ENCODE measurements at places on chromosomes 11 and 22.
A peak's percentile ranks its signal among the peaks of the same experiment; 100 is the strongest.

DNA sequence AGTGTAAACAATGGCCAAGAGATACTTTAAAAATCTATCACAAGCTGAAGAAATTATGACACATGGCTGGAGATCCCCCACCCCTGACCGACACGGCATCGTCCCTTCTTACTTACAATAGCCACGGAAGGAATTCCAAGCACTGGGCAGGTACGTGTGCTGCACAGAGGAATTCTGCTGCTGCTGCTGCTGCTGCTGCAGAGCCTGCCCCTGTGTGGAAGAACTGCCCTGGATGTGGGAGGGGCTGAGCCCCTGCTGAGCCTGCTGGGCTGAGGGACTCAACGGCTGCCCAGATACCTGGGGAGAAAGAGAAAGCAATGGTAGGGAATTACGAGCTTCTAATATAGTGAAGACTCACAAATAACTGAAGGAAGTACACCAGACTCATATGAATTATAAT lies 15.0 kb upstream of the NFRKB start:
- no peaks in the 10 kb centered on the region for H3K27me3 ChIP-seq
- no peak overlapping the region for H3K27ac ChIP-seq
- peaks cover 100% of the 10 kb centered on the region for H3K36me3 ChIP-seq
- no peaks in the 10 kb centered on the region for H3K4me1 ChIP-seq
- no peak for DNase-seq
- no peak overlapping the region for H3K4me3 ChIP-seq

DNA sequence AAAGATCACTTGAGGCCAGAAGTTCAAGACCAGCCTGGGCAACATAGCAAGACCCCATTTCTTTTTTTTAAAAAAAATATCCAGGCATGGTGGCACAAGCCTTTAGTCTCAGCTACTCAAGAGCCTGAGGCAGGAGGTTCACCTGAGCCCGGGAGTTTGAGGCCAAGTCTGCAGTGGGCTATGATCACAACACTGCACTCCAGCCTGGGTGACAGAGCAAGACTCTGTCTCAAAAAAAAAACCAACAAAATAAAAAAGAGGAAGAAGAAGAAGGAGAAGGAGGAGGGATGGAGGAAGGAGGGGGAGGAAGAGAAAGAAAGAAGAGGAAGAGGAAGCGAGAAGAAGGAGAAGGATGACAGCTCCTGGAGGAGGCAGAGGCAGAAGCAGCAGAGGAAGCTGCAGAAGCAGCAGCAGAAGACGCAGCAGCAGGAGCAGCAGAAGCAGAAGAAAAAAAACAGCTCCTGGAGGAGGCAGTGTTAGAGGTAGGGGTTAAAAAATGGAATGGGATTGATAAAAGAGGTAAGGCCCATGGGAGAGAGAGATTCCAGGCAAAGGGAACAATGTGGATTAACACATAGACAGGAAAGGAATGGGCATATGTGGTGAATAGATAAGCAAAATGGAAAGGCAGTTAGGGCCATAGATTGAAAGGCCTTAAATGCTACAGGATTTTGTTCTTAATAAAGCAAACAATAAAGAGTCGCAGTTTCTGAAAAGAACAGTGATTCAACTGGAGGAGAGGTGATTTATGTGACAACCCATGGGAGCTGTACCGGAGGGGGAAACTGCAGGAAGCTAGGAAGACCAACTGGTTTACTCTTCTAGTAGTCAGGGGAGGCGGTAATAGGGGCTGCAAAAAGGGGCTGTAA lies 10.9 kb downstream of the PRCP start:
- H3K4me1 ChIP-seq, result no peaks in the 10 kb centered on the region
- H3K27me3 ChIP-seq, result no peaks in the 10 kb centered on the region
- peak overlapping the region; percentile 52 for H3K27ac ChIP-seq
- H3K36me3 ChIP-seq, result no peaks in the 10 kb centered on the region
- no peak overlapping the region for H3K4me3 ChIP-seq
- DNase-seq, result no peak

DNA sequence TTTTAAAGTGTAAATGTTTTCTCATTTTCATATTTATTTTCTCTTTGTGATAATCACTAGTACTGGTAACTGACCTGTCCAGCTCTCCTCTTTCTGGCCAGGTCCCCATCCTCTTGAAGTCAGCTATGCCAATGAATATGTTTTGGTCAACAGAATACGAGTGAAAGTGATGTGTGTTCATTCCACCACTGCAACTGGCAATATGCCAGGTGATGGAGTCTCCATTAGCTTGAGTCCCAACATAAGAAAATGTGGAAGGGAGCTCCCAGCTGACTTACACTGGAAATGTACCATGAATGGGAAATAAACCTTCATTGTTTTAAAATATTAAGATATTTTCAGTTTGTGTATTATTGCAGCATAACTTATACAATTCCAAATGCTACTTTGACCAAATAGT lies 75.8 kb downstream of the CCDC34 start:
- H3K36me3 ChIP-seq, result no peaks in the 10 kb centered on the region
- no peaks in the 10 kb centered on the region for H3K4me1 ChIP-seq
- no peaks in the 10 kb centered on the region for H3K27me3 ChIP-seq
- H3K27ac ChIP-seq, result no peak overlapping the region

DNA sequence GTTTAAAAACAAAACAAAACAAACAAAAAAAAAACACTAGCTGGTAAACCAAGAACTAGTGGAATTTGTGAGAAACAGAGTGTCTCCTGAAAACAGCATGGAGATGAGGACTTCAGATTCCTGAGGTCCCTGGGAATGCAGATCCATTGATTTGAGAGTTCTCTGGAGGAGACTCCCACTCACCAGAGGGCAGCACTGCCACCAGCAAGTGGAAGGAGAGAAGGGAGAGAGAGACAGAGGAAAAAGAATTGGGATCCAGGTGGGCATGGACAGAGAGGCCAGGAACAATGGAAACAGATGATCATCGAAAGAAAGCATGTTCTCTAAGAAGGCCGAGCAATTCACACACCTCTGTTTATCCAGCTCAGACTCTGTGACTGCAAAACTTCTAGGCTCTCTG lies 31.8 kb downstream of the ETS1 start:
- no peaks in the 10 kb centered on the region for H3K27me3 ChIP-seq
- H3K4me3 ChIP-seq, result no peak overlapping the region
- H3K4me1 ChIP-seq, result no peaks in the 10 kb centered on the region
- no peak overlapping the region for H3K27ac ChIP-seq
- H3K36me3 ChIP-seq, result no peaks in the 10 kb centered on the region

GRCh38 chr22:21054046-21054713 lies 8.4 kb downstream of the LRRC74B start:
- no peaks in the 10 kb centered on the region for H3K27me3 ChIP-seq
- no peaks in the 10 kb centered on the region for H3K4me1 ChIP-seq
- H3K36me3 ChIP-seq, result no peaks in the 10 kb centered on the region
- H3K4me3 ChIP-seq, result no peak overlapping the region
- no peak for DNase-seq

DNA sequence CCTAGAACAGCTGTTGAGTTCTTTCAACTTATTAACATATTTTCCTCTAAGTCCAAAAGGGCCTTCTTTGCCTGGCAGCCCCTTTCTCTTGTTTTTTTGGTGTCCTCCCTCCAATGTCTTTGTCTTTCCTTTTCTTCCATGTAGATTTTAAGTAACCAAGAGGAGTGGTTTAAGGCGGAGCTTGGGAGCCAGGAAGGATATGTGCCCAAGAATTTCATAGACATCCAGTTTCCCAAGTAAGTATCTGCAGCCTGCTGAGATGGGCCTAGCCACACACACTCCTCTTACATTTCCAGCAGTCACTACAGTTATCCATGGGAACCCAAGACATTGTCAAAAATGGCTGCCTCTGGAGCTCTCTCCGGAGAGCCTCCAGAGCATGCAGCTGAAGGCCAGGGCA lies 4.5 kb upstream of the TMA7B start:
- no peak for DNase-seq
- H3K36me3 ChIP-seq, result no peaks in the 10 kb centered on the region
- H3K27ac ChIP-seq, result no peak overlapping the region
- no peak overlapping the region for H3K4me3 ChIP-seq
- H3K27me3 ChIP-seq, result peaks cover 38% of the 10 kb centered on the region

- no peak overlapping the region for H3K27ac ChIP-seq
- H3K4me3 ChIP-seq, result no peak overlapping the region
- no peaks in the 10 kb centered on the region for H3K27me3 ChIP-seq
- H3K36me3 ChIP-seq, result no peaks in the 10 kb centered on the region
- no peak for DNase-seq
Measured at GRCh38 chr11:120228794-120229384, 11.1 kb upstream of the POU2F3 start.

DNA sequence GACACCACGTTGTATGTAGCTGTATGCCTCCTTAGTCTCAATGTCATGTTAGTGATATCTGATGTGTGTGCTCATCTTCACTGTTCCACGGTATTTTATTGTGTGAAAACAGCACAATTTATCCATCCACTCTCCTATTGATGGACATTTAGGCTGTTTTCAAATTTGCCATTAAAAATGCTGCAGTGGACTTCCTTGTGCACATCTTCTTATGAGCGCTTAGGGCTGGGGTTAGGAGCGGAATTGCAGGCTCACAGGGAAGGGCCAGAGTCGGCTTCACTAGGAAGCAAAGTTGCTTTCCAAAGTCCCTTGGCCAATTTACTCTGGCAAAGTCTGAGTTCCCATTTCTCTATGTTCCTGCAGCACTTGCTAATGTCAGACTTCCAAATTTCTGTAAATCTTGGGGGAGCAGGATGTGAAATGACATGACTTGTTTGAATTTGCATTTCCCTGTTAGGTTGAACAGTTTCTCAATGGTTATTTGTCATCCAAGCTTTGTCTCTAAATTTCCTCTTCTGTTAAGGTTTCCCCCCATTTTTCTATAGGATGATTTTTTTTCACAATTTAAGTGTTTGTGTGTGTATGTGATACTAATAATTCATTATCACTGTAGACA lies 75.4 kb downstream of the MYEOV start:
- H3K27ac ChIP-seq, result no peak overlapping the region
- H3K36me3 ChIP-seq, result no peaks in the 10 kb centered on the region
- no peaks in the 10 kb centered on the region for H3K27me3 ChIP-seq
- peaks cover 4% of the 10 kb centered on the region for H3K4me1 ChIP-seq

GRCh38 chr11:132115454-132115853 lies 745.0 kb downstream of the NTM start:
- no peak for DNase-seq
- no peaks in the 10 kb centered on the region for H3K36me3 ChIP-seq
- no peaks in the 10 kb centered on the region for H3K27me3 ChIP-seq
- no peak overlapping the region for H3K4me3 ChIP-seq
- H3K27ac ChIP-seq, result no peak overlapping the region

GRCh38 chr11:120337355-120338106 lies 1.3 kb downstream of the ARHGEF12 start:
- no peaks in the 10 kb centered on the region for H3K27me3 ChIP-seq
- peaks cover 84% of the 10 kb centered on the region for H3K4me1 ChIP-seq
- no peak for DNase-seq
- peak overlapping the region; percentile 98 for H3K27ac ChIP-seq
- no peaks in the 10 kb centered on the region for H3K36me3 ChIP-seq
- H3K4me3 ChIP-seq, result peak overlapping the region; percentile 93

GRCh38 chr11:80330264-80330663 lies 889.4 kb upstream of the TENM4 start:
- DNase-seq, result no peak
- no peaks in the 10 kb centered on the region for H3K36me3 ChIP-seq
- H3K4me1 ChIP-seq, result peaks cover 8% of the 10 kb centered on the region
- H3K4me3 ChIP-seq, result no peak overlapping the region
- H3K27ac ChIP-seq, result no peak overlapping the region
- H3K27me3 ChIP-seq, result no peaks in the 10 kb centered on the region

- H3K27ac ChIP-seq, result no peak overlapping the region
- no peak for DNase-seq
- no peaks in the 10 kb centered on the region for H3K4me1 ChIP-seq
- H3K36me3 ChIP-seq, result no peaks in the 10 kb centered on the region
- H3K27me3 ChIP-seq, result no peaks in the 10 kb centered on the region
Measured at GRCh38 chr11:100870138-100870537, 183.1 kb downstream of the ARHGAP42 start.

DNA sequence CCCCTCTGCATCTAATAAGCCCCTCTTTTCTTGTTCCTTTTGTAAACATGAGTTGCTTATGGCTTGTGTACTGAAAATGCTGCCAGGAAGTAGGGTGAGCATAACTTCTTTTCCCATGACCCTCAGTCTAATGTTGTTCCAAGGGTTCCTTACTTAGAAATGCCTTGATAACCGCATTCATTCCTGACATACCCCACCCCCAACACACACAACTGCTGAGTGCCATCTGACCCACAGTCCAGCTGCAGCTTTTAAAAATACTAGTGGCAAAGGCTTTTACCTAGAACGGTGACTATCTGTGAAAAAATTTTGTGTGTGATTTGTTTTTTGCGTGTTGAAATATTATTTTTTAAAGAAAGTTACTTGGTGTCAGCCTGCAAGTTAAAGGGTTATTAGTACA lies 52.6 kb downstream of the ARHGAP42 start:
- H3K27me3 ChIP-seq, result no peaks in the 10 kb centered on the region
- peaks cover 24% of the 10 kb centered on the region for H3K4me1 ChIP-seq
- no peak for DNase-seq
- no peak overlapping the region for H3K4me3 ChIP-seq

DNA sequence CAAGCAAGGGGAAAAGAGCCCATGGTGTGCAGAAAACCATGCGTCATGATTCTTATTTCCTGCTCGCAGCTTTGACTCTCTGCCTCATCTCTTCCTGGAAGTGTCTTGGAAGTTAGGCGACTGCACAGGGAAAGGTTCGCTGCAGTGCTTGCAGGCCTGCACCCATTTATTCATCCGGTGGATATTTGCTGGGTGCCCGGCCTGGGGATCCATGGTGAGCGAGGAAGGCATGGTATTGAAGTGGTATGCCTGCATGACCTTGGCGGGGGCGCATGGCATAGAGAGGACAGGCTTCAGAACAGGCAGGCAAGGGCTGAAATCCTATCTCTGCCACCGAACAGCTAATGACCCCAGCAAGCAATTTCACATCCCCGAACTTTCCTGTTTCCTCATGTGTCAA lies 40.6 kb downstream of the FAM83F start:
- no peak overlapping the region for H3K4me3 ChIP-seq
- no peaks in the 10 kb centered on the region for H3K27me3 ChIP-seq
- H3K4me1 ChIP-seq, result peaks cover 9% of the 10 kb centered on the region
- no peaks in the 10 kb centered on the region for H3K36me3 ChIP-seq
